ENCODE measurements at places on chromosomes 1 and 21. TPM values are rescaled to one million over a fixed set of nuclear protein-coding genes. Genes with fewer than 3 reads are reported as not detected.

IPP gene
- 9.6 TPM for polyA plus RNA-seq

KCNE2 gene
- polyA plus RNA-seq, result not detected

TIAM1 gene
- polyA plus RNA-seq, result 0.07 TPM

DNA sequence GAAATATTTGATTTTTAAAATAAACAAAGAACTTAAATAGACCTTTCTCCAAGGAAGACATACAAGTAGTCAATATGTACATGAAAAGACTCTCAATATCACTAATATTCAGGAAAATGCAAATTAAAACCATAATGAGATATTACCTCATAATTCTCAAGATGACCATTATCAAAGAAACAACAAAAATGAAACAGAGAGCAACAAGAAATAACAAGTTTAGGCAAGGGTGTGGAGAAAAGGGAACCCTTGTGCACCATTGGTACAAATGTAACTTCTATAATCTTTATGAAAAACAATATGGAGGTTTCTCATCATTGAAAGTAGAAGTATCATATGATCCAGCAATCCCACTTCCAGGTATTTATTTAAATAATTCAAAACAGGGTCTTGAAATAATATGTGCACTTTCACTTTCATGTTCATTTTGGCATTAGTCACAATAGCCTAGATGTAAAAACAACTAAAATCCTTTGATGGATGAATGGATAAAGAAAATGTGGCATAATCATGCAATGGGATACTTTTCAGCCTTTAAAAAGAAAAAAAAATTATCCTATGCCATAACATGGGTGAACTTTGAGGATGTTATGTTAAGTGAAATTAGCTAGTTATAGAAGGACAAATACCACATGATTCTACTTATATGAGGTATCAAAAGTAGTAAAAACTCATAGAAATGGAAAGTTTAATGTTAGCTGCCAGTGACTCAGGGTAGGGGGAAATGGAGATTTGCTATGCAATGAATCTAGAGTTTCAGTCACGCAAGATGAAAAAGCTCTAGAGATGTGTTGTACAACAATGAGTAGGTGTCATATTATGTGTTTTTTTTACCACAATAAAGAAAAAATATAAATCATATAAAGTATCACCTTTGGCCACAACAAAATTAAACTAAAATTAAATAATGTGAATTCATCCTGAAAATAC lies 114.5 kb upstream of the LYPLAL1 start:
- no peak for DNase-seq

- DNase-seq, result no peak
Observed at GRCh38 chr1:248860007-248860406, 1.1 kb upstream of the ZNF692 start.

DNA sequence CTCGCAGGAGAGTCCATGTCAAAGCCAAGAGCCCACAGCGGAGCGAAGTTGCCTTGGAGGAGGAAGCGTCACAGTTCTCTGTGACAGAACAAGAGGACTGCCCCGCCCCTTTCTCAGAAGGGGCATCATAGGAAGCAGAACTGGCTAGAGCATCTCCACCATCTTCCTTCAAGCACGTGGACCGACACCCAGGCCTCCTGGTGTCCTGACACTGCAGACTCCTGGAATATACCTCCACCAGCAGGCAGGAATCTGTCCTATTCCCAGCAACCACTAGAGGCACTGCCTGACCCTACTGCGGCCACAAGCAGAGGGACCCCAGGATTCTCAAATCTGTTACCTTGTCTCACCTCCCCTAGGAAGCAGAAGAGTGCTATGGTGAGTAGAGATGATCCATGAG lies 37.8 kb downstream of the GPA33 start:
- DNase-seq, result no peak

Measured in BJ (cell line).